Stimulated activated CD4-positive, alpha-beta T cell treated with anti-CD3 and anti-CD28 coated beads, Interleukin-15, amount 100 ng/mL, for 48 hours (primary cell): ENCODE measurements at places on chromosomes 13 and 19.

- DNase-seq, result no peak
These were observed 1.4 kb downstream of the CUL4A start for GRCh38 chr13:113210833-113211232.

DNA sequence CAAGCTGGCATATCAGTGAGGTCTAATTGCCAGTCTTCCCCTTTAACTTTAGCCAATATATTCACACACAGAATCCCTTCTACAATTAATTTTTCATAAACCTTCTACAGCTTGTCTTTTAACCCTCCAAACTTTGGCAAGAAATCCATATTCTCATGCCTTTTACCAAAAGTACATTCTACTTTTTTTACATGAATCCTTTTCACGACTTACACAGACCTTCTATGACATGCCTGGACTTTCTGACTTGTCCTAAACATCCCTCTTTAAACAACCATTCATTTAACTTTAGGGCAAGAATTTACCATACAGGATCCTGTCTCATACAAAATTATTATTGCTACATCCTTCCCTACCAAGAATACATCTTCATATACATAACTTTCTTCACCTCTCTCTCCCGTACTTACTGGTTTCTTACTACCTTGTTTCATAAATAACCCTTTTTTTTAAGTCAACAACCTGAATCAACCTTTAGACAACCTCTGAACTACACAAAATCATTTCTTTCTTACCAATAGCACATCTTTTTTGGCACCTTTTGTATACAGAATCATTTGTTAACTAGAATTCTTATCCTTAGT is 23.5 kb downstream of the ZNF544 start:
- DNase-seq, result no peak

DNA sequence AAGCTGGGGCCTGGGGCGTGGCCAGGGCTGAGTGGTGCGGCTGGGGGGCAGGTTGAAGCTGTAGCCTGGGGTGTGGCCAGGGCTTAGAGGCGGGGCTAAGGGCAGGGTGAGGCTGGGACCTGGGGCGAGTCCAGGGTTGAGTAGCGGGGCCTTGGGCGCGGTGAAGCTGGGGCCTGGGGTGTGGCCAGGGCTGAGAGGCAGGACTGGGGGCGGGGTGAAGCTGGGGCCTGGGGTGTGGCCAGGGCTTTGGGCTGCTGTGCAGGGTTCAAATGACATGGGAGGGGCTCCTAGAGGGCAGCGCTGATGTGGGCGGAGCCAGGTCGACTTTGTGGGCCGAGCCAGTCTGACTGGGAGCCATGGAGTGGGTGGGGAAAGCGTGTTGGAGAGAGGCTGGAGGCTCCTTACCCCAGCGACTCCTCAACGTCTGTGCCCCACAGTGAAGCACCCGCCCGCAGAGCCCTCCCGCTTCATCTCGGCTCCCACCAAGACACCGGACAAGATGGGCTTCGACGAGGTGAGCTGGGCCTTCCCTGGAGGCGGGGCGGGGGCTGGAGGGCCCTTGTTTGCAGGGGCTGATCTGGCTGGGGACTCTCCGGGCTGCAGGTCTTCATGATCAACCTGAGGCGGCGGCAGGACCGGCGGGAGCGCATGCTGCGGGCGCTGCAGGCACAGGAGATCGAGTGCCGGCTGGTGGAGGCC is 21.5 kb downstream of the COLGALT1 start:
- DNase-seq, result no peak

DNA sequence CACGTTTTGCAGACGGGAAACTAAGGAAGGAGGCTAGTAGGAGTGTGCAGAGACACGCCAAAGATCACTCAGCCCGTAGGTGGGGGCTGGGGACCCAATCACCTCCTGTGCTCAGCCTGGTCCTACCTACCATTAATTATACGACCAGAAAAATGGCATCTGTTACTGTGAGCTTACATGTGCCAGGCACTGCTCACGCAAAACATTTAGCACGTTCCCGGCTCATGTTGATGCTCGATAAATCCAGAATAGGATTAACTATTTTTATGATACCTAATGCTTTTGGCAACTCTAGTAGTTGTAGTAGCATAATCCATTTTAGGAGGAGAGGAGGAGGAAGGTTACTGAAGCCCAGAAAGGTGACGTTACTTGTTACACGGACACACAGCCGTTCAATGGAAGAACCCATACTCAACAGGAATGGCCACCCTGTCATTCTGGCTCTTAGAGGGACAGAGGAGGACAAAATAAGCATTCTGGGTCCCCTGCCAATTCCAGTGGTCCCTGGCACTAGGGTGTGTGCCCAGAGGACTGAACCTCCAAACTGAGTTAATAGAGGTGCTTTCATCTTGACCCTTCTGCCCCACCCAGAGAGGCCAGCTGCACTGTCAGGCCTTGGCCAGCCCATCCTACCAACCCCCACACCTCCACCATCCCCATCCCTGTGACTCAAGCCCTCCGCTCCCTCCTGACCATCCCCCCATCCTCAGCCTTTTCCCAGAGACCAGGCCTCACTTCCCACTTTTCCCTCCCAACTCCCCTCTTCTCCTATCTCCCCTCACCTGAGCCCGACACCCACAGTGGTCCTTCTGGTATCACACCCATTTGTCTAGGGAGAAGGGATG is 5.0 kb upstream of the EML2 start:
- DNase-seq, result no peak

DNA sequence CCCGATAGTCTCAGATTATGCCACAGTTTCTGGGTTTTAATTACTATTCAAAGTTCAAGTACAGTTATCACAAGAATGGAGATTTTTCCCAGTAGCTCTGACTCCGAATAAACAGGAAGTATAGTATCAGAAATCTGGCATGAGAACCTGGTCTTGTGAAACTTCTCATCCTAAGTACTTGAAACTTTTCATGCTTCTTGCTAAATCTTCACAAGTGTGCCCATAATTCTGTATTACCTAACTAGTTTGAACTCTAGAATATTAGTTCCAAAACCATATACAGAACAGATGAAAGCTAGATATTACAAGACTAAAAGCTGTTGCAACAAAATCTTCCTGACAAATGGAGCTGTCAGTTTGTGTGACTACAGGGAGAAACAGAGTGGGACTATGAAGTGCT is 70.5 kb upstream of the CSNK1A1L start:
- no peak for DNase-seq

DNA sequence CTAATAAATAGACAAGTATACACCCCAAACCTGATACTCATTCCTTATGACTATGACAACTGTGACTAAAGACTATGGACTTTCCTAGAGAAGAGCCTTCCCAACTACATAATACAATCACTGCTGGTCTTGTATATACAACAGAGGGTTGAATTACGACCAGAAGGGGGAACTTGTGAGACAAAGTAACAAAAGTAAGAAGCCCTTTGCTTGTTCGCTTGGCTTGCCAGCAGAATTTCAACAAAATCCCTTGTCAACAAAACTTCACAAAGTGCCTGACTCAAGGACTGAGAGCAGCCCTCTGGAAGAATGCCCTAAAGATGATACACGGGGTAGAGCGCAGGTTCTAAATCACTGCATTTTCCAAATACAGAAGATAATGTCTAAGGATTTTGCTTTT is 99.4 kb downstream of the WASF3 start:
- no peak for DNase-seq

GRCh38 chr13:74025369-74025768 is 108.8 kb downstream of the KLF12 start:
- no peak for DNase-seq

DNA sequence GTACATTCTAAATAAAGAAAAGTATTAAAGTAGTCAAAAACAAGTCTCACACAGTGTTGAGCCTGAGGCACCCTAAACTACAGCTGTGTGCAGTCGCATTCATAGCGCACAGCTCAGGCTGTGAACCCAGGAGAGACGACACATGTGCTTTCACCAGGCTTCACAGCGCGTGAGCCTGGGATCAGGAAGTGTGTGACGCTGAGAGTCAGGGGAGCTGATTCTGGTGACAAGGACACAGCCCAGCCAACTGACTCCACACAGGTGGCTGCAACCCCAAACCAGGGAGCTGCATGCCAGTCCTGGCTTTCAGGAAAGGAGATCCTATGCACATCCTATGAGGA is 41.6 kb downstream of the COL4A1 start:
- no peak for DNase-seq

DNA sequence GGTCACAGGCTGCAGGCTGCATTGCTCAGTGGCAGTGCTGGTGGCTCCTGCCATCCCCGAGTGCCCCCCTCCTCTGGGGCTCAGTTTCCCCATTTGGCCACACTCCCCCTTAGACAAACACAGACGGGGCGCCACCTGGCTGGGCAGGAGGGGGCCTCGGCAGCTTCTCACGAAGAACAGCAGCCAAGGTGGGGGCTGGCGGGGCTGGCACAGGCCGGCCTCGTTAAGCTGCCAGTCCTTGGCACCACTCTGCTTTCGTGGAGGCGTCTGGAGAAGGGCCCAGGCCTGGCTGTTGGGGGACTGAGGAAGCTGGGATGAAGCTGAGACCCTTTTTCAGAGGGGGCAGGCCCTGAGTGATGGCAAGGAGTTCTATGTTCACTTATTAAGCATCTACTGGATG is 3.7 kb upstream of the ZNRF4 start:
- DNase-seq, result no peak

- no peak for DNase-seq
These were observed 34.0 kb downstream of the WDR87 start for GRCh38 chr19:37872383-37872782.

DNA sequence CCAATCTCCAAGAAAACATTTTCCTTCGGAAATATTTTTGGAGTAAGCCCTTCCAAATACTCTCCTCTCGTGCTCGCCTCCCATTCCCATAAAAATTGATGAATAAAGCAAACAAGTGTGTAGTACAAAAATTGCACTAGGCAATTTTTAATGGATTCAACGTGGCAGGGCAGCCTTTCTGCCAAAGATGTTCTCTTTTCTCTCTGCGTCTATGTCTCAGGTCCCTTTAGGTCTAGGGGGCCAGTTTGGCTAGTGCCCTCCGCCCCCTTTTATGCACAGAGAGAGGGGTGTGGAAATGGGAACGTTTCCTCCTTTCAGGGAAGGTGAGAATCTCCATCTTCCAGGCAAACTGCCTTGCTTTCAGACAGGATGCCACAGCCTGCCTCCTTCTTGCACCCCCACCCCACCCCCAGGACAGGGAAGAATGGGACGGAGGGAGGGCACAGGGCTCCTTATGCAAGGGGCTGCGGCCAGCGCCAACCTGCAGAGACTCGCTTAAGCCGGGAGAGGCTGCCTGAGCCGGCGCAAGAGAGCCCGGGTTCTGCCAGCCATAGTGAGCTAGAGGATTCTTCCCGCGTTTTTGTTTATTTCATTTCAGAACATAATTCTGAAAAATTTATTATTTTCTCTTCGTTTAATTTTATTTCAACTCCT is 2.7 kb upstream of the ZIC2 start:
- DNase-seq, result no peak

DNA sequence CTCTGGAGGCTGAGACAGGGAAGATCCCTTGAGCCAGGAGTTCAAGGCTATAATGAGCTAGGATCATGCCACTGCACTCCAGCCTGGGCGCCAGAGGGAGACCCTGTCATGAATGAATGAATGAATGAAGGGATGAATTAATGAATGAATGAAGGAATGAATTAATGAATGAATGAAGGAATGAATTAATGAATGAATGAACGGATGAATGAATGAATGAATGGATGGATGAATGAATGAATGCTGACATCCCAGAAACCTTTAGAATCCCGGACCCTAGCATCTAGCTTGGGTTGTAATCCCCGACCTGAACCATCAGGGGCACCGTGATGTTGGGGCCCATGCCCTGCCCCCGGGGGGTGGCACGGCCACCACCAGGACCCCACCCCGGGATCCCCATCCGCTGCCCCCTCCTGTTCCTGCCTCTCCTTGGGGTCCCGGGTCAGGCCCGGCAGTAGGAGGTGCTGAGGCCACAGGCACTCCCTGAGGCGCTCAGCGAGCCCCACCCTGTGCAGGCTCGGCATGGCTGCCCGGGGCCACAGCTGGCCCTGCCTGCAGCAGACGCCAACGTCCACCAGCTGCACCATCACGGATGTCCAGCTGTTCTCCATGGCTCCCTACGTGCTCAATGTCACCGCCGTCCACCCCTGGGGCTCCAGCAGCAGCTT is 3.4 kb downstream of the EBI3 start:
- no peak for DNase-seq

DNA sequence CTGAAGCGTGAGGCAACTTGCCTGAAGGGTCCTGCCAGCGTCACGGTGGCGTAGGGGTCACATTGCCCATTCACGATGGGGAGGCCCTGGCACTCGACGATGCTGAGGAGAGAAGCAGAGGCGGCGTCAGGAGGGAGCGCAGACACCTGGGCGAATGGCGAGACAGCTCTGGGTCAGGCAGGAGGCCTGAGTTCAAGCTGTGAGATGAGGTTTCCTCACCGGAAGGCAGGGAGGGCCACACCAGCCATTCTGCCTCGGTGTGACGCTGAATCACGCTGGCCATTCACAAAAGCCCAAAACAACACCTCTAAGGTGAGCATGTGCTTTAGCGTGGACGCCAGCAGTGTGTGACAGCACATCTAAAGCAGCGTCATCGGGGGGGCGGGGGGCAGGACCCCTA is 54.0 kb upstream of the C13orf46 start:
- no peak for DNase-seq

- DNase-seq, result no peak
These were observed 334.6 kb downstream of the MYO16 start for GRCh38 chr13:108963846-108964600.

GRCh38 chr19:7196763-7197118 is 97.5 kb downstream of the INSR start:
- no peak for DNase-seq

- DNase-seq, result no peak
These were observed 2.9 kb downstream of the FLT3 start for GRCh38 chr13:28097503-28097902.

DNA sequence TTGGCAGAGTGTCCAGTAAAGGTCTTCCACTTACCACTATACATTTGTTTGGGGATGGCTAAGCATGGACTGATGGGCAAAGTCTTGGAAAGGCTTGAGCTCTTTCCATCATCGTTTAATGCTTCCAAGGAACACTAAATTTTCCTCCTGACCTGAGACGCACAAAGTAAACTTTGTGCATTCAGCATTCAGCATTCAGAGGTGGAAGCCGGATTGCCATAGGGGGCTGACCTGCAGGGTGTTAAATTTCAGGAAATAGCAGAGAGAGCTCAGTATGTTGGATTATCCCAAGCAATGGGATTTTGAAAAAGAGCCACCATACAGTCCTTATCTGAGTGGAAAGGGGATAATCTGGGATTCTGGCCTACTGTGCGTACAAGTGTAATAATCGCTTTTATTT is 14.0 kb downstream of the ZNF552 start:
- no peak for DNase-seq

GRCh38 chr13:114213980-114214379 is 20.7 kb upstream of the CDC16 start:
- DNase-seq, result no peak

DNA sequence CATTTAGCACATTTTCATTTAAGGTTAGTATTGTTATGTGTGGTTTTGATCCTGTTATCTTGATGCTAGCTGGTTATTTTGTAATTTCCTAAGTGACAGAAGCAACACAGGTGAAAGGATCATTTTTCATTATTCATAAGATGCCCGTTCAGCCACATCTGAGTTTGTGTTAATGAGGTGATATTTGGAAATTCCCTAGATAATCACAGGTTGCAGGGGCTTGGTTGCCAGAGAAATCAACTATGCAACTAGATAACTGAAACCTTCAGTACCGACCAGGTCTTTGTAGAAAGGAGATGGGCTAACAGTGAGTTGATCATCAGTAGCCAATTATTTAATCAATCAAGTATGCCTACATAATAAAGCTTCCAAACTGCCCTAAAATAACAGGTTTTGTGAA is 121.3 kb upstream of the UFM1 start:
- DNase-seq, result no peak

- no peak for DNase-seq
These were observed 20.7 kb downstream of the NAXD start for GRCh38 chr13:110636053-110636475.
